ENCODE measurements at places on chromosomes 6 and 20. TPM values are rescaled to one million over a fixed set of nuclear protein-coding genes. Genes with fewer than 3 reads are reported as not detected.

DNA sequence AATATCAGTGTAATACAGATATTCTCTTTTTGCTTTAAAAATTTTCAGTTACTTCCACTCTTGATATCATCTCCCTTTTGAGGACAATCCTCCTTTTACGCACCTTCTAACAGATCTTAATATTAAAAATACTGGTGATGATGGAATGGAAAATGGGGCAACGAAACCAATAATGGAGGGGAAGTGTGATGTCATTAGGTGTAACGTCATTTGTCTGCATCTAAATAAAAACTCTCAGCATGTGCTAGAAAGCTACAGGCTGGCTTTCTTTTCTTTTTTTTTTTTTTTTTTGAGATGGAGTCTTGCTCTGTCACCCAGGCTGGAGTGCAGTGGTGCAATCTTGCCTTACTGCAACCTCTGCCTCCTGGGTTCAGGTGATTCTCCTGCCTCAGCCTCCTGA, 66.5 kb downstream of the IYD start:
- no peak for DNase-seq

GRCh38 chr6:15148356-15148946, 97.4 kb upstream of the JARID2 start:
- no peak for DNase-seq

- DNase-seq = no peak
These were observed 12.2 kb upstream of the STK35 start for GRCh38 chr20:2089447-2089846.

GRCh38 chr6:17552861-17553260, 47.2 kb upstream of the FAM8A1 start:
- no peak for DNase-seq

DNA sequence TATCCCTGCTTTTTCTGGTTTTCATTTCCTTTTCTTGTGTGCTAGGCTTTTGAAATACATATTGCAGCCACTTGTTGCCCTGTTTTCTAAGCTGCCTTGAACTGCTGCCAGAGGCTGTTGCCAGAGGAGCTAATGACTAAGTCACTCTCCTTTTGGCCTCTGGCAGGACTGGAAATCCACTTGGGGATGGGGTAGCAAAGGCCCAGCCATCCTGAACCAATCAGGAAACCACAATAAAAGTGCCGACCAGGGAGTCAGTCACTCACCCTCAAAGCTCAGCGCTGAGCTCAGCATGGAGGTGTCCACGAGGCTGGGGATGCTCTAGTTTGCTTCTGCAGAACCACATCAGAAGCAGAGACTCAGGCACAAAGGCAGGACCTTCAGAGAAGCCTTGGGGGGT, 813.0 kb downstream of the DHX35 start:
- no peak for DNase-seq

DNA sequence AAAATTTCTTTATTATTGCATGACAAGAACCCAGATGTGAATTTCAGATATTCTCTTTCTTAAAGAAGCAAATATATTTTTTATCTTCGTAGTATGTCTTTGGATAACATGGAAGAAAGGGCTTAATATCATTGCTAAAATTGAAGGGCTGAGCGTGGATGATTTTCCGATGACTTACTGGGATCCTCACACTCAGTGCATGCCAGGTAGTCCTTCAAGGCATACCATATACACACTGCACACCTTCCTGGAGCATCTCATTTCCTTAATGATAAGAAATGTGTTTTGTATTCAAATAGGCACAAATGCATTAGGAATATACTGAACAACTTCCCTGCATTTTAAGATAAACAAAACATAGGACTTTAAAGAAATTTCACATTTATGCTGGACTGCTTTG, 193.9 kb upstream of the MAP3K7 start:
- no peak for DNase-seq

DNA sequence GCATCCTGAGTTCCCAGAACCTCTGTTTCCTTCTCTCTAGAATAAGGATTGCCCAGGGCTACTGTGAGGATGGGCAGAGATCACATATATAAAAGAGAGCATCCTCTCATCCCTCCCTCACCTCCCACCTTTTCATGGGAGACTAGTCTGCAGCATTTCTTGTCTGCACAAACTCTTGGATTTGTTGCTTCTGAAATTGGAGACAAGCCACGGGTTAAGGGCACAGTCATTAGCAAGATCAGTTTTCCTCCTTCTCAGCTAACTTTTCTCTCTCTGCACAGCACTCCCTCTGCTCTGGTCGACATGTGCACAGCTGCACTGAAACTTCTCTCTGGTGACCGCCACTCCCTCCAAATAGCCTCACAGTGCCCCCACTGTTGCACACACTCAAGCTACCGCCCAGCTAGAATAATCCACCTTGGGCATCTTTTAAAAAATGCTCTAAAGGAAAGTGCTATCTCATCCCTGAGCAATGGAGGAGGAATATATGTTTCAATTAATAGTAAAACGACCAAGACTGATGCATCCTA, 50.9 kb upstream of the DUSP22 start:
- no peak for DNase-seq

The AVP gene
- total RNA-seq = not detected

The SOX18 gene
- 70.0 TPM for total RNA-seq

The RAB44 gene
- total RNA-seq = not detected

The KIF6 gene
- total RNA-seq = not detected

Data from SJSA1 (cell line).